ENCODE measurements at places on chromosomes 12 and 14.

GRCh38 chr12:98274430-98275130, 240.8 kb upstream of the TMPO start:
- no peak for DNase-seq

- no peak for DNase-seq
Observed at GRCh38 chr12:106871477-106871876, 84.2 kb upstream of the TMEM263 start.

GRCh38 chr14:102900631-102901571, 21.6 kb upstream of the AMN start:
- DNase-seq = no peak

- DNase-seq = no peak
Observed at GRCh38 chr12:93785249-93786010, 108.3 kb downstream of the CRADD start.

- DNase-seq = no peak
Observed at GRCh38 chr14:49583629-49584028, 2.6 kb downstream of the RPS29 start.

DNA sequence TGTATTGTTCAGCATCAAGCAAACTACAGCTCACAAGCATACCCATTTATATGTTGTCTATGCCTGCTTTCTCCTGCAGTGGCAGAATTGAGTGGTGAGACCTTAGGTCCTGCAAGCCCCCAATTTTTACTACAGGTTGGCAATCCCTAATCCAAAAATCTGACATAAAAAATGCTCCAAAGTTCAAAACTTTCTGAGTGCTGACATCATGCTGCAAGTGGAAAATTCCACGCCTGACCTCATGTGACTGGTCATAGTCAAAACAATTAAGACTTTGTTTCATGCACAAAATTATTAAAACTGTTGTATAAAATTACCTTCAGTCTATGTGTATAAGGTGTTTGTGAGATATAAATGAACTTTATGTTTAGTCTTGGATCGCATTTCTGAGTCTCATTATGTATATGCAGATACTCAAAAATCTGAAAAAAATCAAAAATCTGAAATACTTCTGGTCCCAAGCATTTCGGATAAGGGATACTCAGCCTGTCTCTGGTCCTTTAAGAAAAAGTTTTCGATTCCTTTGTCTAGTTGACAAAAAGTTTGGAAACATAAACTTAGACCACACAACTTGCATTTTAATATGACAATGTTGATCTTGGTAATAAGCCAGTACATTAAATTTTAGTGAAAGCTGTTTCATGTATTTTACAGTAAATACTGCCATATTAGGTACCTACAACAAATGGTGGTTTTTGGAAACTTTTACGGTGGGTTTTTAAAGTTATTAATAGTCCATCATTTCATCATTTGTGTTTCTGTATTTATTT, 81.5 kb downstream of the AEBP2 start:
- no peak for DNase-seq

- peak; percentile 78 for DNase-seq
Observed at GRCh38 chr12:2691345-2692071, 103.3 kb upstream of the FKBP4 start.

- DNase-seq = no peak
Observed at GRCh38 chr12:93006471-93007208, 77.5 kb upstream of the EEA1 start.

- DNase-seq = no peak
Observed at GRCh38 chr12:107513184-107513583, 172.4 kb upstream of the PWP1 start.

DNA sequence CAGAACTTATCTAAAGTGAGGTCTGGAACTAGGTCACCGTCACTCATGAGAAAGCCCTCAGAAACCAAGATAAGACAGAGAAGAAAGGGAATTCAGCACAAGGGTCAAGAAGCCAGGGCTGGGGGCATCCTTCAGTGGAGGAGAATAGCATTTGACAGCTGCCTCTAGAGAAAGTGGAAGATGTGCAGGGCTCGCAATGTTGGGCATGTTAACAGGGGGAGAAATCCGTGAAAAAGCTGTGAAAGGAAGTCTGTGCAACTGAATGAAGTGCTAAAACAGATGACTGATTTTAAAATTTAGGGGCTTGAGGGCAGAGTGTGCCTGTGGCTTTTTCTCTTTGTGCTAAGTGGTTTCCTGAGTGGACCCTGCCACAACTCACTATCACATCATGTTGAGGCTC, 97.7 kb upstream of the IFNG-AS1 start:
- no peak for DNase-seq

- DNase-seq = no peak
Observed at GRCh38 chr12:2359725-2360629, 307.2 kb downstream of the CACNA1C start.

- DNase-seq = no peak
Observed at GRCh38 chr14:96754162-96754844, 42.9 kb upstream of the VRK1 start.

DNA sequence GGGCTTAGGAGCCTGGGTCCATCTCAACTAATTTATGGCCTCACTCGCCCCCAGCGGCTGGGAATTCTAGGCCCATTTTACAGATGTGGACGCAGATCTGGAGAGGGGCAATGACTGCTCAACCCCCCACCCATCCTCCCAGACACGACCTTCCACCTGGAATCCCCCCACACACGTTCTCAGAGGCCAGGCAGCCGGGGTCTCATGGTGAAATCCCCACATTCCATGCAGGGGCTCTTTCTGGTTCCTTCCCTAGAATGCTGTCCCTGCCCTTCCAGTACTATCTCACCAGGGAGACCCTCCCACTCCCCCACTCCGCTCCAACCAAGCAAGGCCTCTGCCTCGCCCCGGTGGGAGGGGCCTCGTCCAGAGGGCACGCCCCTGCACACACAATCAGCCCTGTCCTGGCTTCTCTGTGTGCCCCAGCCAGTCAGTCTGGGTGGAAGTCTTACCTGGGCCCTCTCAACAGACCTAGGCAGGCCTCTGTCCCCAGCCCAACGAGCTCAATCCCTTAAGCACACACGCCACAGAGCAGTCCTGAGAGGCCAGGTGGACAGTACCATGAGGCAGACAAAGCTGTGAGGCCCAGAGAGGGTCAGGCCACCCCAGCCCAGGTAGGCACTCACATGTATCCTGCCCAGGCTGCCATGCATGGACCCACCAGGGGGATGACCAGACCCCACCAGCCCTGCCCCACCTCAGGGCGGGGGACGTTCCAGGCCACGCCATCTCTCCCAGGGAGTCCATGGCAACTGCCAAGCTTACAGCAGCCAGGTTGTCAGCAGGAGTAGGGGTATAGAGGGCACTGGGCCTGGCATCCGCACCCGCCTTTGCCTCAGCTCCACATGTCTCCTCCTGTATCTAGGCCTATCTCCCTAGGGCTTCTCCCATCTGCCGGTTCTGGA, 1.3 kb upstream of the ANKRD9 start:
- DNase-seq = peak; percentile 79

- DNase-seq = no peak
Observed at GRCh38 chr14:23160924-23161522, 22.4 kb downstream of the SLC7A8 start.

- no peak for DNase-seq
Observed at GRCh38 chr12:110780448-110780847, 37.8 kb upstream of the PPP1CC start.

DNA sequence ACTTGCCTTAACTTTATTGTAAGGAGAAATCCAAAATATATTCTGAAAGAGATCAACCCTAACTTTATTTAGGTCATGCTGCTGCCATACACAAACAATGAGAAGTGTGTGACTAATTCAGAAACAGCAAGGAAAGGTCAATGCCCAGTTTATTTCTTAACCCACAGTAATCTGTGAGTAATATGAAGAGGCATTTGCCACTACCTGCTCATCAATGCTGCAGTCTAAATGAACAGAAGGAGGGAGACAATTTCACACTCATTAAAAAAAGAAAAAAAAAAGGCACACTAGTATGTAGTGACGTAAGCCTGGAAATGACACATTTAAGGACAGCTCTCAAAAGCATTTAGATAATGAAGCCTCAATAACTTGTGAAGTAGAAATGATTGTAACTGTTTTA, 90.5 kb upstream of the FOXN3 start:
- no peak for DNase-seq

- no peak for DNase-seq
Observed at GRCh38 chr12:32483499-32483898, 84.1 kb downstream of the FGD4 start.

DNA sequence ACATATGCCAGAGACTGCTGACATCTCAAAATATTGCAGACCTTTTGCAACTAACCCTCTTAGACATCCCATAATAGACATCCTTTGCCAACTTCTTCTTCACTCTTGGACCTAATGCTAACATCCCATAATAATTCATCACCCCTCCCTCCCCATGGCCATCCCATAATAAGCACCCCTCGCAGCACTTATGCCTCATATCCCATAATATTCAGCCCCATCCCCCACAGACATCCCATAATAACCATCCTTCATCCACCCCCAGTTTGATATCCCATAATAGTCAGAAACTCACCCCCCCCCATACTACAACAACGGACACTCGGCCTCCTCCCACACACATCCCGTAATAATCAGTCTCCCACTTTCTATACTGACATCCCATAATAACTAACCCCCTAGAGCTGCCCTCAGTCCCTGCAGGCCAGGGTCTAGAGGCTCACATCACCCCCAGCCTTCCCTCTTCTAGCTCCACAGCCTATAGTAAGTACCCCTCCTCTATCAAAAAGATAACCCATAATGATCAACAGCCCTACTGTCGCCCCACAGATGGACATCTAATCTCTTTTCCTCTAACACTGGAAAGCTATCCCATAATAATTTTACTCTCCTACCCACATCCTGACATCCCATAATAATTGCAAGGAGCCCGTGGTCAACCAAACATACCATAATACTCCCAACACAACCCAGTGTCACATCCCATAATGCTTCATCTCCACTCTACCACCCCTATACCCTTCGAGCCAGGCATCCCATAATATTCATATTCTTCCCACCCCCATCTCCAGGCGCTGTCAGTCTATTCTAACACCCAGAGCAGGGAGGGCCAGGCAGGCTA, 792 bp upstream of the CHD4 start:
- DNase-seq = peak; percentile 97

- no peak for DNase-seq
Observed at GRCh38 chr12:76618031-76618430, 58.5 kb upstream of the OSBPL8 start.

DNA sequence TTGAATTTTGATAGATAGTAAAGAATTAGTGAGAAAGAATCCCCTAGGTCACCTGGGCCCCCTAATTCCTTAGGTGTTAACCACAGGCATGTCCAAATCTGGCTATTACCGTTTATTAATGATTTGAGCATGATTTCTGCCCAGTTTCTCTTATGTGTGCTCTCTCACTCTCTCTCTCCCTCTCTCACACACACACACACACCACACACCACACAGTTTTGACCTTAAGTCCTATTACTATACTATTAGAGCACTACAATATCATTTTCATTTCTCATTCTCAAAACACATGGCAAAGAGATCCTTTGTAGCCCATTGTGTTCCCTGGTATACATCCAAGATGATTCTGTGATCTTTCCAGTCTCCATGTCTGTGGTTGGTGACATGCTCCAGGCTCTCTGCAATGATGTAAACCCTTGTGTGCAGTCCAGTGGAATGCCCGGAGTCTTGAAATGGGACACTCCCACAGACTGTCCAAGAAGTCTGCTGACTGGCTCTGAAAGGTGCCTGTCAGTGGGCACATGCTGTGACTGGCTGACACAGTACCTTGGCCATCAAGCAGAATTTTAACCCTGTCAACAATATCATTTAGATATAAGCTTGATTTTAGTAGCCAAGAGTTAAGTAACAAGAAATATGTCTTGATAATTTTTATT, 96.2 kb downstream of the FIGNL2 start:
- no peak for DNase-seq

- DNase-seq = no peak
Observed at GRCh38 chr14:41859336-41859735, 252.7 kb downstream of the LRFN5 start.

GRCh38 chr14:21038441-21039422, 3.4 kb upstream of the RNASE7 start:
- no peak for DNase-seq

GRCh38 chr14:42047421-42048055, 440.9 kb downstream of the LRFN5 start:
- no peak for DNase-seq

GRCh38 chr12:57726151-57726883, 12.2 kb downstream of the AGAP2 start:
- DNase-seq = peak; percentile 16

GRCh38 chr12:78767264-78767981, 97.2 kb upstream of the SYT1 start:
- no peak for DNase-seq

- DNase-seq = no peak
Observed at GRCh38 chr12:99170037-99170436, 477.5 kb upstream of the GARIN6 start.

DNA sequence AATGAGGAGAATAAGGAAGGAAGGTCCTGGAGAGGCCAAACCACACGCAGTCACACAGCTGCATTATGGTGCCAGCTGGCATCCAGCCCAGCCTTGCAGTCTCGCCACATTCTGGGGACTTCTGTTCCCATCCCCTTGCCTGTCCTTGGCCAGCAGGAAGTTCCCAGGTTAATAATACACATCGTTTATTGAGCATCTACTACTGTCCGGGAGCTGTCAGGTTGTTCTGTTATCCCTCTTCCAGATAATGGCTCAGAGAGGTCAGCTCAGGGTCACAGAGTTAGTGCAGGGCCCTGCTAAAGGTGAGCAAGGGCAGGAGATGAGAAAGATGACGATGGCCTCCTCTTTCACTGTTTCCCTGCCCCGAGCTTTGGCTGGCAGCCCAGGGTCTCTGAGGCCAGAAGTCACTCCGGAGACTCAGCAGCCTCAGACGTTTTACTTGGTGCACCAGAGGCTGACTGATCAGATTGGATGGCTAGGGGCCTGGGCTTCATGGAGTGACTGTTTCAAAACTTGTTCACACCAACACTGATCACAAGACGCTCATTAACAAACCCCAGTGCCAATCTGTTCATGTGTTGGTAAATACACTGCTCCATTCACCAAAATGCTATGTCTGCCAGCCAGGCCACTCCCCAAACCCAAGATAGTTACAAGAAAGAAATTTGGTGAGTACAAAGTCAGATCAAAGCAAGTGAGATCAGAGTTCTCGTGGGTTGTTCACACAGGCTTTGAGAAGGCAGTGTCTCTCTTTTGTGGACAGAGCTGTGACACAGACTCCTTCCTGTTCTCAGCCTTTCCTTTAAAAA, 79.2 kb downstream of the B4GALNT3 start:
- DNase-seq = peak; percentile 59

DNA sequence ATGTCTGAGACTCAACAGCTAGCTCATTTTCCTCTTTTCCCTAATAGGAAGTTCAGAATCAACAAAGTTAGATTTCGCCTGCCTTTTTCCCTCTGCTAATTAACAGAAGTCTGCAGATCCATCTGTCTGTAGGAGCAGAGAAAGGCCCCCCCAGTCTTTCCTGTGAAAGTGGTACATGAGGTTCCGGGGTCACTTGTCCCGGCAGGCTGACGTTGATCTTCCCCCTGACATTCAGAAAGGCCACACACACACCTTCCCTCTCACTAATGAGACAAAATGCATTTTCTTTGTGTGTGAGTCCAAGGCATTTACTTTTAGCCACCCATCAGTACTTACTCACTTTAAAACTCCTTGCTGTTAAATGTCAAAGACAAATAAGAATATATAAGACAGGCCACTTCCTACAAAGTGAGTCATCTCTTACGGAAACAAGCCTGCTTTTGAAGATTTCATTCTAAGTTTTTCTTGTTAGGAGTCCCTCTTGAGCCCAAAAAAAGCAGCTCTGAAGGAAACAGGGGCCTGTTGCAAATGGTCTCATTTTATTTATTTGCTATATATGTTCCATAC, 138.7 kb downstream of the TTC7B start:
- DNase-seq = no peak
